Activated T-cell treated with anti-CD3 and anti-CD28 coated beads, Interleukin-2, amount 50 U/mL, for 24 hours (primary cell): ENCODE measurements at places on chromosomes 5 and 9.
A peak's percentile ranks its signal among the peaks of the same experiment; 100 is the strongest.

DNA sequence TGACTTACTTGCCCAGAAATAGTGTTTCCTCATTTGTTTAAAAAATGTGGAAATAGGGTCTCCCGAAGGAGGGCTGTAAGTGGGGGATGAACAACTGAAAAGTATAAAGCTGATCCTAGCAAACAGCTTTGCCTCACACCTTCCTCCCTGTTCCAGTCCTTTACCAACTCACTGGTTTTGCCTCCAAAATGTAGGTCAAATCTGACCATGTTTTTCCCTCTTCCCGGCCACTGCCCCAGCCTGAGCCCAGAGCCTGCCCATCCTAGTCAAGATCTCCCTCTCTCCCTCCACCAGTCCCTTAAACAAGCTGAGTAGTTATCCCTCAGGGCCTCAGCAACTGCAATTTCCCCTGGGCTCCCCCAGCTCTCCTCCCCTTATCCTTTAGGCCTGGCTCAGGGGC lies 82.4 kb upstream of the FBXW11 start:
- DNase-seq, result peak; percentile 23

GRCh38 chr5:179348843-179349242 lies 3.6 kb upstream of the ADAMTS2 start:
- no peak for DNase-seq

GRCh38 chr5:84383816-84384603 lies 670 bp downstream of the EDIL3 start:
- no peak for DNase-seq

- no peak for DNase-seq
Measured at GRCh38 chr5:1051366-1051720, 42.7 kb downstream of the NKD2 start.

DNA sequence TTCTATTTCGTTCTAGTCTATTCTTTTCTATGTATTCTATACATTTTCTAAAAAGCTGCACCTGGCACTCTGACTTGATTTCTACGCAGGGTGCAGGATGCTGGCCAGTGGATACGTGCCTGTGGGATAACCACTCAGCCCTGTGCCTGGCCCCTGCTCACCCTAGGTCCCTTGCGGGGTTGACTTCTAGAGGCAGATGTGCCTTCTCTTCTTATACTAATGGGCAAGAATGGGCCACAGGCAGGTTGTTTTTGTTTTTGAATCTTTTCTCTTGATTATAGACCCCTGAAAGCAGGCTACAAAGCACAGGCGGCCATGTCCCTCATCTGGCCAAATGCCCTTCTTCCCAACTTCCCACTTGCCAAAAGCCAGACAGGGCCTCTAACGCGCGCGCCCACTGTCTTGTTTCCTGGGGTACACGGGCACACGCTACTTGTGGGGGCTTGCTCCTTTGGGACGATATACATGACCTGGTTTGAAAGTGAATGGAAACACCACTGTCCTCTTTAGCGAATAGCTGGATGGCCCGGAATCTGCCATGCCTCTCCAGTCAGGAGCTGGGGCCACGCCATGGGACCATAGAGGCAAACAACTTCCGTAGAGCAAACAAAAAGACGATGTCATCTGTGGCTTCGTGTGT lies 162.7 kb upstream of the IRX2 start:
- DNase-seq, result no peak

- DNase-seq, result no peak
Measured at GRCh38 chr5:172821340-172821985, 12.6 kb upstream of the ERGIC1 start.

GRCh38 chr9:76521244-76521681 lies 62.3 kb downstream of the GCNT1 start:
- no peak for DNase-seq

DNA sequence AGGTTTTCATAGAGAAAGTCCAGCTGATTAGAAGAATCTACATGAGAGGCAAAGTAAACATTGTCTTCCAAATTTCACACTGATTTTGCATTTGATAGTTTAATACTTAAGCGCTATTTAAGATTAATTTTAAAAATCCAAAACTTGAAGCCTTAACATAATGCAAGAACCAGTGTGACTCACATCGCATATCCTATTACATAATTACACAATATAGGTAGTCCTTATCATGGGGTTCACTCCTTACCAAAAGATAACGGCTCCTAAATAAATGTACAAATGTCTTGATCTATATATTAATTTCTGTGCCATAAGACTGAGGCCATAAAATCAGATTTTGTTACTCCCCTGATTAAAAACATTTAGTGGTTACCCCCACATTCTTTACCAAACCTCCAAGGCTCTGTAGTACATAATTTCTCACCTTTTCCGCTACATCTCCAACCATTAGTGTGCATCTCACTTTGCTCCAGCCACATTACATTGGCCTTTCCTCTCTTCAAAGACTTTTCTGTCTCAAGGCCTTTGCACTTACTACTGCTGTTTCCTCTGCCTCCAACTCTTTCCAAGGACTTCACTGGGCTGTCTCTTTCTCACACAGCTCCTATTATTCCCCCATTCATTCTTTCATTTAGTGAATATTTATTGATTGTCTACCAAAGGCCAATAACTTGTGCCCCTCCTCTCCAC lies 1.0 kb downstream of the RIOK2 start:
- no peak for DNase-seq

- no peak for DNase-seq
Measured at GRCh38 chr9:109052416-109052815, 39.1 kb upstream of the CTNNAL1 start.

DNA sequence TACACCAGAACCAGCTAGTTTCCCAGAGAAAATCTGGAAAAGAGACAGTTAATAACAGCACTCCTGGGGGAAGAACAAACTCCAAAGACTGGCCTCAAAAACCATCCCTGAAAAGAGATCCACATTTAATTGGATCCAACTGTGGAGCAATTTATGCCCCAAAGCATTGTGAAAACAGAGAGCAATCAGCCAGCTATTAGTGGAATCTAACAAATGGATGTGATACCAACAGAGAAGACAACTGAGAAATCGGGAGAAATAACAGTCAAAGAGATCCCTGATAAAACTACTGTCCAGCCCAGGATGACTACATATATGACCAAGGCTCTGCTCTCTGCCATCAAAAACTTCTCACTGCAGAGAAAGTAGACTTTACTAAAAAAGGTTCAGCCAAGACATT lies 40.5 kb upstream of the TRIO start:
- no peak for DNase-seq

DNA sequence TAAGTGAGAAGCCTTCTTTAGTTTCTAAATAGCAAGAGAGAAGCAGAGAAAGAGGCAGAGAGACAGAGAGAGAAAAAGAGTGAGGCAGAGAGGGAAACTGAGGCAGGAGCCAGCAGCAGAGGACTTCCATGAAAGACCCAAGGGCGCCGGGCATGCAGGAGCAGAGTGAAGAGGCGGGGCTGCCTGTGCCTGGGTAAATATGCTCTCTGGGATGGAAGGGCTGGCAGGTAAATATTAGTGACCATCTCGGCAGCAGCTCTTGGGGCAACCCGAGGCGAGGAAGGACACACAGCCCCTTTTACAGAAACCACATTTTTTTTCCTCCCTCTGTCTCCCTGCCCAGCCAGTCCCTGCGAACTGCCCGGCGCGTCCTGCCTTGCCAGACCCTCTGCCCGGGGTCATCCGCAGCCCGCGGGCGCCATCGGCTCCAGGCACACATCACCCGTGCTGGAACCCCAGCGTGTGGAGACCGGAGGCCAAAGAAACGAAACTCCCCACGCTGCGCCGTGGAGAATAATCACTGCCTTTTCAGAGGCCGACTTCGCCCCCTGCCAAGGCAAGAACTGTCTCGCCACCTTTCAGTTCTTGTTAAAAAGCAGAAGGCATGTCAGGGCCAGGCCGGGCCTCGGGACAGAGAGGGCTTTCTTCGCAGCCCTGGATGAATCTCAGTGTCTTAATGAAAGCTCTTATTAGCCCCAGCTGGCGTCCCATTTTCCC lies 61.3 kb downstream of the BOD1 start:
- no peak for DNase-seq

DNA sequence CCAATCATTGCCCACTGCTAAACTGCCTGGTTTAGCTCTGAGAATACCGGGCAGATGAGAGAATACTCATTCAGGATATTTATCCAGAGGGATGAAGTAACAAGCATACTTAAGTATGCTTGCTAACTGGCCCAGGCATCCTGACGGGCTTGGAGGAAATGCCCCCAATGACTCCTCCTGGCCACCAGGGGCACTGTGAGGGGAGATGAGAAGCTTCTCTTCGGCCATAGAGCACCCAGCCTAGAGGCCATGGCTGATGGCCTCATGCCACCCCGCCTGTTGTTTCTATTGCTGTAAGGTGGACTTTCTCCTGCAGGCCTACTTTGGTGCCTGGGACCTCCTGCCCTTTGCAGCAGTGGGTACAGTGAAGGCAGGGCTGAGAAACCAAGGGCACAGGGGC lies 134.5 kb upstream of the FSTL4 start:
- DNase-seq, result peak; percentile 41

GRCh38 chr9:23658376-23659258 lies 167.4 kb downstream of the ELAVL2 start:
- no peak for DNase-seq

DNA sequence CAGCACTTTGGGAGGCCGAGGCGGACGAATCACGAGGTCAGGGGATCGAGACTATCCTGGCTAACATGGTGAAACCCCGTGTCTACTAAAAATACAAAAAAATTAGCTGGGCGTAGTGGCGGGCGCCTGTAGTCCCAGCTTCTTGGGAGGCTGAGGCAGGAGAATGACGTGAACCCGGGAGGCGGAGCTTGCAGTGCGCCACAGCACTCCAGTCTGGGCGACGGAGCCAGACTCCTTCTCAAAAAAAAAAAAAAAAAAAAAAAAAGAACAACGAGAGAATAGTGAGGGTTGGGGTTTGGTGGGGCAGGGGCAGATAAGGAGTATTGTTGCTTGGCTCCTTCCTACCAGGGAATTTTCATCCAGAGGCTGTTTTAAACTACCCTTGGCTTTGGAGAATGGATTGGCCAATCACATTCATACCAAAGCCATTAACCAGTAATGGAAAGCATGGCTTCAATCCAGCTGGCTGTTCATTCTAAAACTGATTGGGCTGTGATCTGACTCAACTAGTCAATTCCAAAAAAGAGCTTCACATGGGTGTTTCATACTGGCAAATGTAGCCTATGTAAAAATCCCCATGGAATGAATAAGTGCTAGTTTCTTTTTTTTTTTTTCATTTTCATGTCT lies 64.4 kb downstream of the PLCXD3 start:
- DNase-seq, result no peak

- no peak for DNase-seq
Measured at GRCh38 chr9:18793122-18793521, 239.9 kb downstream of the SAXO1 start.

- DNase-seq, result no peak
Measured at GRCh38 chr5:172887692-172888091, 53.6 kb downstream of the ERGIC1 start.

- DNase-seq, result no peak
Measured at GRCh38 chr9:117276444-117276843, 138.4 kb downstream of the ASTN2 start.

DNA sequence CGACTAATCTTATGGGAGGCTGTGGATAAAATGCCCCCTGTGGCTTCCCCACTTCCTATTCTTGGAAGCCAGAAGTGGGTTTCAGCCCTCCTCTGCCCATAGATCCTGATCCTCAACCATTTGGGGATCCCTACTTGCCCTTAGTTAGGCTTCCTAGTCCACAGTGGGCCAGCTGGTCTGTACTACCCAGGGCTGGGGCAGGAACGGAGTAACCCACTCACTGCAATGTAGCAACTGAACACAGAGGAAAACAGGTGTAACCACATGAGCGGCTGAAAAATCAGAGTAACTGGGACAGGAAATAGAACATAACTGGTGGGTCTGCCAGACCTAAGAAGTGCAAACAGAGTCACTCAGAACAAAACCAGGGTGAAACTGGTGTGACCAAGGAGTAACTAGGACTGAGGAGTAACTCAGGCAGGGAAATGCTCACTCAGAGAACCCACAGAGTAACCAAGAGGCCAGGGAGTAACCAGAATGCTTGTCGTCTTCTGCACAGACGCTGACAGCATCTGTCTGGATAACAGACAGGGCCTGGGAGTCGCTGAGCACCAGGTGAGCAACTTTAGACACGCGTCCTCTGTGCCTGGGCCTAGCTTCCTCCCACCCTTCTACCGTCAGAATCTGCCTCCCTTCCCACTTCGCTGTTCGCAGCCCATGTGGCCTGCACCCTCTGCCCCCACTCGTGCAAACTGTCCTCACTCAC lies 1.0 kb downstream of the AQP3 start:
- DNase-seq, result peak; percentile 73

GRCh38 chr9:89564346-89564878 lies 40.4 kb upstream of the GADD45G start:
- no peak for DNase-seq

- DNase-seq, result peak; percentile 73
Measured at GRCh38 chr5:1666812-1667588, 132.6 kb downstream of the MRPL36 start.

DNA sequence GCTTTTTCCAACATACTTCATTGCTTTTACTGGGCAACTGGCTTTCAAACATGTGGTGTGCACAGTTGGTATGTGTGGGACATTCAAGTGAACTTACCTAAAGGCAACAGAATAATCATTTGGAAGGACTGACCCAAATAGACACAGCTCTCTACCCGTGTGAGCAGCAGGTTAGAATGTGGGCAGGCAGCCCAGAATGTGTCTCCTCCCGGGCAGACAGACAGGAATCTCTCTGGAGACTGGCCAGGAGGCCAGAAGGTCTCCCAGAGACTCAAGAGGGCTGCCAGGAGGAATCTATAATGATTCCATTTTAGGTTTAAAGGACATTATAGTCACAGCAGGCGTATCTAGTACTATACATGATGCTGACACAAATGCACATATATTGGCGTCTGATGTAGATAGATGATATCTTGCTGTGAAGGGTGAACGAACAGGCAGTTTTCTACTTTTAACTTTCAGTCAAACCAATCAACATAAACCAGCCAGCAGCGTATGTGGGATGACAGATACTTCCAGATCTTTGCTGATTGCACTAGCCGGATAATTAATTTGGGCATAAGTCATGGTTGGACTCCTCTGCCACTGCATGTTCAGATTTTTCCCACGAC lies 297.4 kb upstream of the ZNF608 start:
- no peak for DNase-seq

DNA sequence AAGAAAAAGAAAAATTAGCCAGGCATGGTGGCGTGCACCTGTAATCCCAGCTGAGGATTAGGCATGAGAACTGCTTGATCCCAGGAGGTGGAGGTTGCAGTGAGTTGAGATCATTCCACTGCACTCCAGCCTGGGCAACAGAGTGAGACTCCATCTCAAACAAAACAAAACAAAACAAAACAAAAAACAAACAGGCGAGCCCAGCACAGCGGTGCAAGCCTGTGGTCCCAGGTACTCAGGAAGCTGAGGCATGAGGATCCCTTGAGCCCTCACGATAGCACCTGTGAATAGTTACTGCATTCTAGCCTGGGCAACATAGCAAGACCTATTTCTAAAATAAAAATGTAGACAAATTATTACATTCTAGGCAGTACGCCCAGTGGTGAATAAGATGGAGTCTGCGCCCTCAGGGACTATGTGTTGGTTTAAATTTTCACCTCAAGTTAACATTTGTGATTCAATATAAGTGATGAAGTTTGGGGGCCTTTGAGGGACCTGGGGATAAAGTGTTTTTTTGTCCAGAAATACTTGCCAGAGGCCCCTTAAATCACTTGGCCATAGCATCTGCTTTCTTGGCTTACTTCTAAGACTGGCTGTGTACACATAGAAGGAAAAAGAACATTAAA lies 3.4 kb upstream of the GAPVD1 start:
- no peak for DNase-seq

GRCh38 chr9:129263836-129264235 lies 85.8 kb upstream of the IER5L start:
- no peak for DNase-seq
